ENCODE measurements at places on chromosomes 7 and 10. TPM values are rescaled to one million over a fixed set of nuclear protein-coding genes. Genes with fewer than 3 reads are reported as not detected.

EN2 gene
- under 0.01 TPM for total RNA-seq

CAMK1D gene
- 0.64 TPM for total RNA-seq

OR13A1 gene
- total RNA-seq: not detected

LLCFC1 gene
- total RNA-seq: not detected

- DNase-seq: no peak
These were observed 60.5 kb downstream of the CNOT4 start for GRCh38 chr7:135449436-135449835.

- no peak for DNase-seq
These were observed 75.0 kb upstream of the GPR22 start for GRCh38 chr7:107394831-107395230.

DNA sequence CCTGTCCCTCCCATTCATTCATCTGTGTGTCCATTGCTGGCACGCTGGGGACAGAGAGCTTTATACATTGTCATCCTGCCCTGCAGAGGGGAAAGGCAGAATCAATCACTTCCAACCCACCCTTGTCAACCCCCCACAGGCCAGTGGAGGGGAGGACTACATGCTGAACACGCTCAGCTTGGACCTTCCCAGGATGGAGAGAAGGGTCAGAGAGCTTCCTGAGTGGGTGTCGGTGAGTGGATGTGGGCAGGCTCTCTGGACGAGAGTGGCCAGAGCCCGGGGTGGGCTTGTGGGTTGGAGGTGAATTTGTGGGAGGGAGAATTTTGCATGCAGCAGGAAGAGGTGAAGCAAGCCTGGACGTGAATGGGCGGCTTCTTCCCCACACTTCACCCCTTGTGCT, 93.9 kb downstream of the DNAJB6 start:
- no peak for DNase-seq

DNA sequence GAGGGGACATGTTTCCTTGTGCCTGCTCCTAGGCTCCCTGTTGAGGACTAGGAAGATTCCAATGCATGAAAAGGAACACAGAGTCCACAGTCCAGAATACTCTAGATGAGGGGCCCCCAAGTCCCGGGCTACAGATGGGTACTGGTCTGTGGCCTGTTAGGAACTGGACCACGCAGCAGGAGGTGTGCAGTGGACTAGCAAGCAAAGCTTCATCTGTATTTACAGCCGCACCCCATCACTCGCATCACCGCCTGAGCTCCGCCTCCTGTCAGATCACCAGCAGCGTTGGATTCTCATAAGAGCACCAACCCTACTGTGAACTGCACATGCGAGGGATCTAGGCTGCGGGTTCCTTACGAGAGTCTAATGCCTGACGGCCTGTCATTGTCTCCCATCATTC, 233.0 kb upstream of the MKLN1 start:
- DNase-seq: no peak

GRCh38 chr10:48475943-48476278, 129.0 kb downstream of the ARHGAP22 start:
- no peak for DNase-seq

GRCh38 chr10:99544322-99544721, 11.6 kb downstream of the NKX2-3 start:
- DNase-seq: no peak

GRCh38 chr7:130951303-130951975, 217.4 kb upstream of the KLF14 start:
- no peak for DNase-seq

DNA sequence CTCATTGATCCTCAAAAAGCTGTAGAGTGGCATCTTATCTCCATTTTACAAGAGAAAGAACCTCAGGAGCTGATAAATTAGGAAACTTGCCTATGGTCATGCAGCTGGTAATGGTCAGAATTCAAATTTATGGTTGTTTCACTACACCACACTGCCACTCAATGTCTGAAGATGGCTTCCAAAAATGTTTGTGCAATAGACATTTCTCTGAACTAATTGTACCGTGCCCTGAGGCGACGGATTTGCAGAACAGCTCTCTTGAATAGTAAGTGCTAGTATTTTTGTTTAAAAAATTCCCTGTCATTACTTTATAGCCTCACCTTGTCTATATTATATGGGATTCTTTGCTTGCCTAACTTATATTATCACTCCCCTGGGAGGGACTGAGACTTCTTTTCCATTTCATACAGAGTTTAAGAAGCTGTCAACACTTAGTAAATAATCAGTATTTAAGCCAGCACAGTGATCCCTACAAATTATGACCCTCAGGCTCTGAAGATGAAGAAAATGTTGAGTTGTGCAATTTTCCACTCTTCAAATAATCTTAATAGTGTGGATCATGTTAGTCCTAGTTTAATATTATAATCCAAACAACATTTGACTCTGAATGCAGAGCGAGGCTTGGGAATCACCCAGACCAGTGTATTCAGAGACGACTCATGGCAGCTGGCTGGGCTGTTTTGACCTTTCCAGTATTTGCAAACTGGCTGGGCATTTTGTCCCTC, 346.6 kb downstream of the PTEN start:
- no peak for DNase-seq

GRCh38 chr10:78186572-78186971, 152.9 kb downstream of the RPS24 start:
- no peak for DNase-seq

- peak; percentile 44 for DNase-seq
These were observed 75.3 kb downstream of the ZNF92 start for GRCh38 chr7:65448816-65449504.

GRCh38 chr7:120404042-120404441, 131.1 kb downstream of the KCND2 start:
- DNase-seq: peak; percentile 20
